ENCODE measurements at places on chromosomes 6 and 20.
A peak's percentile ranks its signal among the peaks of the same experiment; 100 is the strongest.

DNA sequence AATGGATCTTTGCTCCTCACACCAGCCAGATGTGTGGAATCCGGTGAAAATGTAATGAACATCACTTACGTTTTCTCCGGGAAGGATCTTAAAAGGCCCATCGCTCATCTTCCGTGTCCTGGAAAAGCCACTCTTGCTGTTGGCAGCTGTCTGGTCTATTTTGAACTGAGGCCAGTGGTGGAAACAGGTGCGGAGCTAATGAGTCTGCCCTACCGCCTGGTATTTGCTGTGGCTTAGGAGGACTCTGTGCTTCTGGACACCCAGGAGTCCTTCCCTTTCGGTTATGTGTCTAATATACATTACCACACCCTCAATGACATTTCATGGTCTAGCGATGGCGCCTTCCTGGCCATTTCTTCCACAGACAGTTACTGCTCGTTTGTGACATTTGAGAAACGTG is 264.2 kb upstream of the PREP start:
- DNase-seq: no peak

DNA sequence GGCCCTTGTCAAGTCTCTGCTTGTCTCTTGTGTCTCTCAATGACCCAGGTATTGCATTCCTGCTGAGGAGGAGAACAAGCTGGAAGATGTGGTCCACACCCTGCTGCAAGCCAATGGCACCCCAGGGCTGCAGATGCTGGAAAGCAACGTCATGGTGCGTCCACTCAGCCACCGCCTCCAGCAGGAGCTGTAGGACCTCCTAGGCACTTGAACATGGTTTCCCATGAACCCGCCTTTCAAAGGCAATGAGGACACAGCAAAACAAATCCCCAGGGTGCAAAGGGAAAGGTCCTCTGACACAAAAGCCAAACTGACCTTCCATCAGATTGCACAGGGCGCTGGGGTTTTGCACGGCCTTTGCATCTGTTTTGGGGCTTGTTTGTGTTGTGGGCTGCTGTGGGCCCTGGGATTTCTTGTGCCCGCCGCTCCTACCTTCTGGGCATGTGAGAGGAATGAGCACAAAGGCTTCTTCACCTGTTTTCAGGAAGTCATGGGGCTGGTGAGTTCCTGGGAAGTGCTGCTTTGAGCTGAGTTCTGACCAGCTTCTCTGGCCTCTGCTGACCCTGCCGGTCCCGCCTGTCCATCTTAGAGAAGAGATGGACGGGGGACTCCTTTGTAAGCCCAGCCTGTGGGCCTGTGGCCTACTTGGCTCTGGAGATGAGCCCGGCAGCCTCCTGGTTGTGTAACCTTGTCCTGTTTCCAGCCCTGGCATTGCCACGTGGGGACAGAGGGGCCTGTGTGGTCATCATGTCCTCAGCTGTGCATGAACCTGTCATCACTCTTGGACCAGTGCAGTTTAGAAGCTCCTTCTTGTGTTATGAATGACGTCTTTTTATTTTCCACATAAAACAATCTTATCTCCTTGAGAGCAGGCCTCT is 151.3 kb downstream of the DTNBP1 start:
- no peak for DNase-seq

DNA sequence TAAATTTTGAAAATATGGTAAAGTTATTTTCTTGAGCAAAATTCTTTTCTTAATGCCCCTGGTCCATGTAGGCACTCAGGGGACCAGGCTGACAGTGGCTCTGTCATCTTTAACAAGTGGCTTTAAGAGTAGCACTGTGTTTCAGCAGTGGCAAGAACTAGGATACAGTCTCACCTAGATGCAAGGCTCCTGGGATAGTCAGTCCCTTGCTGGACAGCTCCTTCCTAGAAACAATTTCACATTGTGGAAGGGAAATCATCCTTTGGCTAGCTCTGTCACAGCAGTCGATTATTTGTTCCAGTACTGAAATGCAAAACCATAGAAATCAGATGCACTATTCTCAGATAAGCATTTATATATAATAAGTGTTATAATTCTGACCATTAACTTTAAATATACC is 175.4 kb upstream of the KCNQ5 start:
- no peak for DNase-seq

- no peak for DNase-seq
Observed at GRCh38 chr20:24981282-24981681, 11.3 kb downstream of the APMAP start.

DNA sequence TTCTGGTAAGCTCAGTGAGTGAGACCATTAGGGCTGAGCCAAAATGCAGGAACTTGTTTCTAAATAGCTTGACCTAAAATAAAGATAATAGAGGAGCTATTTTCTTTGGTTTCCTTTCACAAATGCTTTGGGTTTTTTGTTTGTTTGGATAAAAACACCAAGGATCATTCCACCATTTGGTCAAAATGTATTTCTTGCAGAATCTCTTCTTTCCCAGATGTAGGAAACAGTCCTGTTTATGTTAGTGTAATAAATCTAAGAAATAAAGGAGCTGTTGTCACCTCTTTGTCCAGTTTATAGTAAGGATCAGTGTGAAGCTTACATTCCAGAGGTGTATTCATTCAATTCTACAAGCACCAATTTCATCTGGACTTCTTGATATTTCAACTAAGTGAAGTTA is 297.8 kb downstream of the GJA1 start:
- DNase-seq: no peak

DNA sequence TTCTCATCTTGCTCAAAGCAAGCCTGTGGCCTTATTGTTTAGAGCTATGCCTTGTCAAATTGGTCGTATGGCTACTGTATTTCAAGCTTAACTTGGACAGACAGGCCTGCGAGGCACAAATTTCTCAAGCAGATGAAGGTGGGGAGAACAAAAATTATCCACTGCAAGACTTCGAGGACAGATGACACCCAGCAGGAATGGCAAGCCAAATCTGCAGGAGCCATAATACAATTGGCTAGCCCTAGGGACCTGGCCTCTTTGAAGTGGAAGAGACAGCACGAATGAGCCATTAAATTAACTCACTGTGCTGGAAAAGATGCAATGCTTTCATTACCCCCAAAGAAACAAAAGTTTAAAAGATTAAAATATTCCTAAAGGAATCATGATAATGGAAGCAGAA is 5.0 kb upstream of the BLOC1S5 start:
- DNase-seq: no peak

DNA sequence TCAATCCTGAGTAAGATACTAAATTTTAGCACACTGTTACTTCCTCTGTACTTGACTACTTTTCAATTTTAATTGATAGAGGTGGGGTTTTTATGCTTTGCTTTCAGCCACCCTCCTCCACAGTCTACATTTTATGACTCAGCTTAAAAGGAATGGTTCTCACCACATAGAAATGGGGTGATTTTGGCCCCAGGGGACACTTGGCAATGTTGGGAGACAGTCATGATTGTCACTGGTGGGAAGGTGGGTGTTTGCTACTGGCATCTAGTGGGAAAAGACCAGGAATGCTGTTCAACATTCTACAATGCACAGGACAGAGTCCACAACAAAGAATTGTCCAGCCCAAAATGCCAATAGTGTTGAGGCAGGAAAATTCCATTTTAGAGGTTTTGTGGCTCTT is 71.3 kb downstream of the PCSK2 start:
- DNase-seq: no peak

GRCh38 chr6:33391922-33392594 is 435 bp downstream of the KIFC1 start:
- no peak for DNase-seq

DNA sequence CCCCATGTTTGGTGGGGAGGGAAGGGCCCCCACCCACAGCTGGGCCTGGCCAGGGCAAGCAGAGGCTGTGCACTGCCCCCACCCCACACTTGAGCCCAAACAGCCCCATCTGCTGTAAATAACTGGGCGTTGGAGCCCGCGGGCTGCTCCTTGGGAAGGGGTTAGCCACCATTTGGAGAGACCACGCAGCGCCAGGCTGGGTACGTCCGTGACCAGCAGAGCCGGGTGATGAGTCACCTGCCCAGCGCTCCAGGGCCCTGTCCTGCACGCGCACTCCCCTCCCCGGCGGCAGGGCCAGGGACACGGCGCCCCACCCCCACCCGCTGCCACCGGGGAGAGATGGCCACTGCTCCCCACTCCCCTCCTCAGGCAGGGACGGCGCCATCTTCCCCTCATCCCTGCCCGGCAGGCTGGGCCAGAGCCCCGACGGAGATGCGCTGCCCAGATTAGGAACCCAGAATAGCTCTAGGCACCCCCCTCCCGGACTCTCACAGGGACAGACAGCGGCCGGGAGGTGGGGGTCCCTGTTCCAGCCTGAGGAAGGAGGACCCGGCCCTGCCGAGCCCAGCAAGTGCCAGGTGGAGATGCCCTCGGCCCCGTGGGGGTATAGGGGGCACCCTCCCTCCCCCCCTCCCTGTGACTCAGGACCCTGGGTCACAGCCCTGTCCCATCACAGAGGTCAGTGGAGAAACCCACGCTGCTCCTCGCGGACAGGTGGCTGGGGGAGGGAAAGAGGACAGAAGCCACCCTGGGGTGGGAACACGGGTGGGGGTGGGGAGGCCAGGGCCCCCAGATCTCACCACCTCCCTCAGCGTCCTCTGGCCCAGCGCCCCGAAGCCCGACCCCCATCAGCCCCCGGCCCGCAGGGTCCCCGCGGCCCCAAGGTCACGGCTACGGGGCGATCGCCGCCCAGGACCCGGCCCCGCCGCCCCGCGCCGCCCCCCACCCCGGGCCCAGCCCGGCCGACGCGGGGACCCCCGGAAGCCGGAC is 642 bp downstream of the EEF1A2 start:
- DNase-seq: no peak

DNA sequence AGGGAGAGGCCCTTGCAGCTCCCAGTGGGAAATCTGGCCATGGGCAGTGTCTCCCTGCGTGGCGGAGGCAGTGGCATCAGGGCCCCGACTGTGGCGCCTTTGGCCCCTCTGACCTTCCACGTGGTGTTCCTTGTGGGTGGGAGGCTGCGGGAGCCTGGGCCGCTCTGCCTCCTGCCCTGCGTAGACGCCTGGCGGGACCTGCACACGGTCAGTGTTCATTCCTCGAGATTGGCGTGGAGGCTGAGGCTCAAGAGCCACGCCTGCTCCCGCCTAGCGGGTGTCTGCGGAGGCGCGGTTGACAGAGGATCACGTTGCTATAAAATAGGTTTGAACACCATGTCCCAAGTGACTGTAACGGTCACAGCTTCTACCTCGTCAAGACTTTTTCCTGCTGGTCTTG is 14.0 kb downstream of the COL9A3 start:
- DNase-seq: no peak

DNA sequence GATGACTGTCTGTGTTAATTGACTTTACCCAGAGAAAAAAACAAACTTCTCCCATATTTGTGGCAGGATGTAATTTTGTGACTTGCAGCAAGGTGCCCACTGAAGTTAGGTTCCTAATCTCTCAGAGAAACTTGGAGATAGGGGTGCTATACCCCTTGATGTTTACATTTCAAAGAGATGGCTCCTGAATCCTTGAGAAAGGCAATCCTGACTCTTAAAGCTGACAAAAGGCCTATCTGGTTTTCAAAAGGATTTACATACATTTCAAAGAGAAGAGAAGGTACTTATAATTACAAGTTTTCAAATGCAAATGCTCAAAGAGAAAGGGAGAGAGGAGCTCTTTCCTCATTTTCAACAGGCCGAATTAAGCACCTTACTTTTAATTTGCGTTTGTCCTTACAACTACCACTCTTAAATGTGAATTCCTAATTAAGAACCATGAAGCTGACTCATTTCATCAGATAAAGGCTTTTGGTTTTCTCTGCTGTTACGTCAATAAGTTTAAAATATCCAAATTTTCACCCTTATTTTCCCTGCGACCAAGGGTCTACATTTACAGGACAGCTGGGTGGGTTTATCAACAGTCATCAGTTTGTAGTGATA is 711.8 kb upstream of the MAP3K7 start:
- no peak for DNase-seq

- no peak for DNase-seq
Observed at GRCh38 chr6:35368038-35368887, 25.9 kb downstream of the PPARD start.

- peak; percentile 43 for DNase-seq
Observed at GRCh38 chr6:133242637-133243585, 1.8 kb downstream of the EYA4 start.

DNA sequence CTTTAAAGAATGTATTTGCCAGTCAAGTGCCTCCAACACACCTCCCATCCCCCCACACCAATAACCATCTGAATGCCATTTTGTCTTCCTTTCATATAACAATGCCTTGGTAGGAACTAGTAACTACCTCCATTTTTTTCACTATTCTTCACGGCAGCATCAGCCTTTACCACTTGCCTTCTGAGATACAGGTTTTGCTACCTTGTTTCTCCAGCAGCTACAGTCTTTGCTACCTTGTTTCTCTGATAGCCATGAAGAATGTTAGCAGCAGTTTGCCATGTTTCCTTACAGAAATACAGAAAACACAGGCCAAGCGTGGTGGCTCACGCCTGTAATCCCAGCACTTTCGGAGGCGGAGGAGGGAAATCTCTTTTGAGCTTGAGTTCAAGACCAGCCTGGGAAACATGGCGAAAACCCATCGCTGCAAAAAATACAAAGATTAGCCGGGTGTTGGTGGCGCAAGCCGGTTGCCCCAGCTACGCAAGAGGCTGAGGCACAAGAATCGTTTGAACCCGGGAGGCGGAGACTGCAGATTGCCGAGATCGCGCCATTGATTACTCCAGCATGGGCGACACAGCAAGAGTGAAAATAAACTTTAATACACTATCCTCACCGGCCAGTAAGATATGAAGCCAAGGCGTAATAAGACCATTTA is 100.9 kb downstream of the HFE start:
- no peak for DNase-seq

- no peak for DNase-seq
Observed at GRCh38 chr6:89985751-89986493, 91.7 kb downstream of the GJA10 start.

DNA sequence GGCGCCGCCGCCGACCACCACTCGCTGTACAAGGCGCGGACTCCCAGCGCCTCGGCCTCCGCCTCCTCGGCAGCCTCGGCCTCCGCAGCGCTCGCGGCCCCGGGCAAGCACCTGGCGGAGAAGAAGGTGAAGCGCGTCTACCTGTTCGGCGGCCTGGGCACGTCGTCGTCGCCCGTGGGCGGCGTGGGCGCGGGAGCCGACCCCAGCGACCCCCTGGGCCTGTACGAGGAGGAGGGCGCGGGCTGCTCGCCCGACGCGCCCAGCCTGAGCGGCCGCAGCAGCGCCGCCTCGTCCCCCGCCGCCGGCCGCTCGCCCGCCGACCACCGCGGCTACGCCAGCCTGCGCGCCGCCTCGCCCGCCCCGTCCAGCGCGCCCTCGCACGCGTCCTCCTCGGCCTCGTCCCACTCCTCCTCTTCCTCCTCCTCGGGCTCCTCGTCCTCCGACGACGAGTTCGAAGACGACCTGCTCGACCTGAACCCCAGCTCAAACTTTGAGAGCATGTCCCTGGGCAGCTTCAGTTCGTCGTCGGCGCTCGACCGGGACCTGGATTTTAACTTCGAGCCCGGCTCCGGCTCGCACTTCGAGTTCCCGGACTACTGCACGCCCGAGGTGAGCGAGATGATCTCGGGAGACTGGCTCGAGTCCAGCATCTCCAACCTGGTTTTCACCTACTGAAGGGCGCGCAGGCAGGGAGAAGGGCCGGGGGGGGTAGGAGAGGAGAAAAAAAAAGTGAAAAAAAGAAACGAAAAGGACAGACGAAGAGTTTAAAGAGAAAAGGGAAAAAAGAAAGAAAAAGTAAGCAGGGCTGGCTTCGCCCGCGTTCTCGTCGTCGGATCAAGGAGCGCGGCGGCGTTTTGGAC is 2.0 kb downstream of the SOX4 start:
- peak; percentile 42 for DNase-seq

GRCh38 chr20:17300113-17300512 is 73.3 kb downstream of the PCSK2 start:
- DNase-seq: no peak

- no peak for DNase-seq
Observed at GRCh38 chr6:136440203-136440602, 110.0 kb downstream of the MAP7 start.

GRCh38 chr6:157182503-157183264 is 140.6 kb downstream of the TMEM242 start:
- no peak for DNase-seq

All from nephron progenitor cell (in vitro differentiated cells).